ENCODE measurements at places on chromosomes 13 and 19. TPM values are rescaled to one million over a fixed set of nuclear protein-coding genes. Genes with fewer than 3 reads are reported as not detected.

The TSEN34 gene
- total RNA-seq: 37.0 TPM

The TNNI3 gene
- total RNA-seq: 4,003 TPM

The FCER2 gene
- total RNA-seq: not detected

GRCh38 chr19:13781547-13781946 lies 7.3 kb downstream of the C19orf53 start:
- peaks cover 23% of the 10 kb centered on the region for H3K4me1 ChIP-seq
- H3K4me3 ChIP-seq: no peak overlapping the region
- peak; percentile 93 for DNase-seq
- peak overlapping the region; percentile 71 for H3K27ac ChIP-seq
- no peaks in the 10 kb centered on the region for H3K27me3 ChIP-seq

GRCh38 chr13:40315416-40316064 lies 350.9 kb downstream of the FOXO1 start:
- H3K27ac ChIP-seq: no peak overlapping the region
- no peaks in the 10 kb centered on the region for H3K27me3 ChIP-seq
- no peaks in the 10 kb centered on the region for H3K4me1 ChIP-seq
- DNase-seq: no peak
- H3K4me3 ChIP-seq: no peak overlapping the region
- no peaks in the 10 kb centered on the region for H3K36me3 ChIP-seq

DNA sequence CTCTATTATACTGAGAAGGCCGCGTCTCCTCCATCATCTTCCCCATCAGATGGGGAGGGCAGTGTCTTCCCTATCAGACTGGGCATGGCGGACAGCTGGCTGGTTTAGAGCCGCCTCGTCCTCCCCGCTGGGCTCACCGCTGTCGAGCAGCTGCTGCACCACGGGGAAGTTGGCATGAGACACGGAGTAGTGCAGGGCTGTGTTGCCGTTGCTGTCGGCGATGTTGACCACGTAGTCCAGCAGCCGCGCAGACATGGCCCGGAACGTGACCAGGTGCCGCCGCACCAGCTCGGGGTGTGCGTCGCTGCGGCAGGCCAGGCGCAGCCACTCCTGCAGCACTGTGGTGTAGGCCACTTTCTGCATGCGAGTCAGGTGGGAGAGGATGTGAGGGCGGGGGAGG lies 18.8 kb upstream of the SPC24 start:
- H3K27ac ChIP-seq: no peak overlapping the region
- H3K4me1 ChIP-seq: no peaks in the 10 kb centered on the region
- H3K36me3 ChIP-seq: peaks cover 98% of the 10 kb centered on the region
- no peaks in the 10 kb centered on the region for H3K27me3 ChIP-seq

- no peaks in the 10 kb centered on the region for H3K27me3 ChIP-seq
- H3K4me3 ChIP-seq: no peak overlapping the region
- no peak for DNase-seq
- H3K4me1 ChIP-seq: no peaks in the 10 kb centered on the region
- no peaks in the 10 kb centered on the region for H3K36me3 ChIP-seq
These were observed 653.1 kb downstream of the LIG4 start for GRCh38 chr13:107562203-107562602.

DNA sequence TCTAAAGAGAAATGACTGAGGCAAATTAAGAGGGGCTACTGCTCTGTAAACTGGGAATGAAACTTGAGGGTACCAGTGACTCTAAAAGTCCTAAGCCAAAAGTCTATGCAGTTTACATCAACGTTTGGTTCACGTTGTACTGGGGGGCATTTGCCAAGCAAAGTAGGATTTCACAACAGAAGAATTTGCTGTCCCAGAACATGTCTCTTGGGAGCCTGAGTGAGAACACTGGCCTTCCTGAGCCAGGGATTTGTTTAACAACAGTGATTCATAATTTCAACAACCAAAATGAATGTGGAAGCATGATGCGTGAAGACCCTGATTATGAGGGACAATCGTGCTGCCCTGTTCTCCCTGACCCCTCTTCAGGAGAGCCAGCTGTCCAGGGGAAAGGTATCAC lies 178.0 kb downstream of the OXGR1 start:
- H3K4me3 ChIP-seq: no peak overlapping the region
- no peaks in the 10 kb centered on the region for H3K4me1 ChIP-seq
- DNase-seq: peak; percentile 81
- peak overlapping the region; percentile 43 for H3K27ac ChIP-seq
- H3K36me3 ChIP-seq: no peaks in the 10 kb centered on the region
- H3K27me3 ChIP-seq: no peaks in the 10 kb centered on the region

- peaks cover 30% of the 10 kb centered on the region for H3K36me3 ChIP-seq
- H3K27ac ChIP-seq: no peak overlapping the region
- H3K27me3 ChIP-seq: no peaks in the 10 kb centered on the region
- H3K4me1 ChIP-seq: no peaks in the 10 kb centered on the region
These were observed 39.9 kb downstream of the TMTC4 start for GRCh38 chr13:100634696-100635095.

DNA sequence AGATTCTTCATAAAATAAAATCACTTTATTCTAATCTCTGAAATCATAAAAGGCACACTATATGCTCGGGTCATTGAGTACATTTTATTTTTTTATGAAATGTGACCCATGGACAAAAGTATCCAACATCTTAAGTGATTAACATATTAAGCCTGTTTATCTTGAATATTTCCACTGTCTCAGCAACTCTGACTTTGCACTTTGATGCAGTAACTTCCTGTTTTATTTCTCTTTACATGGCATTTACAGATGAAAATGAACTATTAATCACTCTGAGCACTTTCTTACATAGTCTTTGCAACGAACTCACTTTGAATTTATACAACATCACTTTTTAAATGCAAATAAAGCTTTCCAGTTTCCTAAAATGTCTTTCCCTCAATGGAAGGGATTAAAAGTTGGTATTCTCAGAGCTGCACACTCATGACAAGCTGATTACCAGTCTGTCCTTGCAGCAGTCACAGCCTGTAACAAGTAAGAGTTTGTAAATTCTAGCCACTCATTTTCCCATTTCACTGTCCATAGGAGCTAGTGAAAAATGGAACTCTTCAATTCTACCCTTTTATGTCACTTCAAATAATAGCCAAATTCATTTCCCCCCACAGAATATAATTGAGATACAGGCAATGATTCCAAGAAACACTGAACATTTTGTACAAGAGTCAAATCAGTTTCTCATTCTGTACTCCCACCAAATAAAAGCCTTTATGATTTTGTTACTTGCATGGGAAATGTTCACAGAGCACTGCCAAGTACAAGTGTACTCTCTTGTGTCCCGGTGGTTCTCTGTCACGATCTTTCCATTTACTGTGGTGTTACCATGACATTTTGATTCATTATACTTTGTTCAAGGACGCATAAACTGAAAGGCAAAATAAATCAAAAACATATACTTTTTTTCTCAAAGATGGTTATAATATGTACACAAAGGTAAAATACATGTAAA lies 1968.9 kb downstream of the PCDH9 start:
- no peaks in the 10 kb centered on the region for H3K4me1 ChIP-seq
- H3K36me3 ChIP-seq: no peaks in the 10 kb centered on the region
- DNase-seq: no peak
- H3K27me3 ChIP-seq: no peaks in the 10 kb centered on the region
- no peak overlapping the region for H3K4me3 ChIP-seq
- H3K27ac ChIP-seq: no peak overlapping the region

- peaks cover 32% of the 10 kb centered on the region for H3K4me1 ChIP-seq
- H3K27ac ChIP-seq: peak overlapping the region; percentile 95
- H3K36me3 ChIP-seq: peaks cover 29% of the 10 kb centered on the region
- DNase-seq: no peak
- H3K4me3 ChIP-seq: peak overlapping the region; percentile 66
- H3K27me3 ChIP-seq: no peaks in the 10 kb centered on the region
These were observed 1.4 kb downstream of the PLIN4 start for GRCh38 chr19:4516939-4517300.

- H3K27me3 ChIP-seq: no peaks in the 10 kb centered on the region
- H3K36me3 ChIP-seq: no peaks in the 10 kb centered on the region
- H3K4me3 ChIP-seq: no peak overlapping the region
- no peak for DNase-seq
These were observed 103.7 kb downstream of the MYO16 start for GRCh38 chr13:108733022-108733560.

DNA sequence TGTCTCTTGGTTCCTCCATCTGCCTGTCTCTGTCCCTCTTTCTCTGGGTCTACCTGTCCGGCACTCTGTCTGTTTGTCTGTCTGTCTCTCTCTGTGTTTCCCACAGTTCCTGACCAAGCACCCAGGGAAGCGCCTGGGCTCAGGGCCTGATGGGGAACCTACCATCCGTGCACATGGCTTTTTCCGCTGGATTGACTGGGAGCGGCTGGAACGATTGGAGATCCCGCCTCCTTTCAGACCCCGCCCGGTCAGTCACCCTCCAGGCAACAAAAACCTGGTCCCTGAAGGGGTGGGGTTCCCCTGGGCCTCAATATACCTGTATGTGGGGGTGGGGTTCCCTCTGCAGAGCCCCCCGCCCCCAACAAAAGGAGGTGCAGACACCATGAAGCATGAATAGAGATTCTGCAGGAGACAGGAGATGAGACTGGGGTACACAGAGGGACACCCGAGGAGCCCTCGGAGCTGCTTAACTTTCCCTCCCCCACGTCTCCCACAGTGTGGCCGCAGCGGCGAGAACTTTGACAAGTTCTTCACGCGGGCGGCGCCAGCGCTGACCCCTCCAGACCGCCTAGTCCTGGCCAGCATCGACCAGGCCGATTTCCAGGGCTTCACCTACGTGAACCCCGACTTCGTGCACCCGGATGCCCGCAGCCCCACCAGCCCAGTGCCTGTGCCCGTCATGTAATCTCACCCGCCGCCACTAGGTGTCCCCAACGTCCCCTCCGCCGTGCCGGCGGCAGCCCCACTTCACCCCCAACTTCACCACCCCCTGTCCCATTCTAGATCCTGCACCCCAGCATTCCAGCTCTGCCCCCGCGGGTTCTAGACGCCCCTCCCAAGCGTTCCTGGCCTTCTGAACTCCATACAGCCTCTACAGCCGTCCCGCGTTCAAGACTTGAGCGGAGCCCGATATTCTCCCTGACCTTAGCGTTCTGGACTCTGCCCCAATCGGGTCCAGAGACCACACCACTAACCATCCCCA lies 2.6 kb upstream of the CACNG7 start:
- DNase-seq: no peak
- no peaks in the 10 kb centered on the region for H3K4me1 ChIP-seq
- no peak overlapping the region for H3K4me3 ChIP-seq
- H3K36me3 ChIP-seq: no peaks in the 10 kb centered on the region
- H3K27me3 ChIP-seq: peaks cover 20% of the 10 kb centered on the region

DNA sequence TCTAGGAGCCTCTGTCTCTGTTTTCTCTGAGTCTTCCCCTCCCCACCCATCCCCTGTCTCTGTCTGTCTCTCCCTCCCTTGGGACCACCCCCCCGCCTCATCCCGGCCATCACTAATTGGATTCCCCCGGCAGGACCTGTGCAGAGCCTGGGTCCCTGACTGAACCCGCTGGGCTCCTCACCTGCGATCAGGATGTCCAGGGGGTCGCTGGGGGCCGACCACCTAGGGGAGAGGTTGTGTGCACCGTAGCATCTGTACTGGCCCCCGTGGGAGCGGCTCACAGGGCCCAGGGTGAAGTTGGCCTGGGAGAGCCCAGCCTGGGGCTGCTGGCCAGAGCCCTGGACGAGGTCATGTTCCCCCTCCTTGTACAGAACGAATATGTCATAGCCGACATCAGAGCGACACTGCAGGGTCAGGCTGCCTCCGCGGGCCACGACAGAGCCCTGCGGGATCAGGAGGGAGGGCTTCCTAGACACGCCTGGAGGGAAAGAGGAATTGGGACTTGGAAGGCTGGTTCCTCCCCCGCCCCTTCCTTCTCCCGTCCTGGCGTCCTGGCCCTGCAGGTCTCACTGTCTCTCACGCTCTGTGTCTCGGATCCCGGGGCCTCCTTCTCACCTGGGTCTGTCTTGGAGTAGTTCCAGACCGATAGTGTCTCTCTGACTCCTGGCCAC lies 1.8 kb downstream of the LILRB5 start:
- no peak overlapping the region for H3K4me3 ChIP-seq
- H3K27ac ChIP-seq: no peak overlapping the region
- peak; percentile 57 for DNase-seq
- H3K4me1 ChIP-seq: no peaks in the 10 kb centered on the region
- H3K36me3 ChIP-seq: no peaks in the 10 kb centered on the region

DNA sequence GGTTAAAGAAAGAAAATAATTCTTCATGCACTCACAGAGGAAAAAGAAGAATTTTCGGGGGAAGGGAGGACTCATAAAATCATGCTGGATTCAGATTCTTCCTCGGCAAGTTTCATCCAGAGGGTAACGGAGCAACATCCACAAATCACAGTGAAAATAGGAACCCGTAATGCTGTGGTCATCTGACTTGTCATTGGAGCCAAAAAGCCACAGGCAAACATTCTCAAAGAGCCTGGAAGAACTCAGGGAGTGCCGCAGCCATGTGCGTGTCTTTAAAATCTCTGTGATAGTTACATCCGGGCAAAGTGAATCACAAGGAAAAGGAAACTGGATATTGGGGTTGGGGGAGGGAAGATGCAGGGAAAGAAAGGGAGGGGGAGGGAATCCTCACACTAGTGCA lies 33.0 kb upstream of the VSTM2B start:
- H3K27me3 ChIP-seq: no peaks in the 10 kb centered on the region
- no peaks in the 10 kb centered on the region for H3K36me3 ChIP-seq
- H3K4me3 ChIP-seq: no peak overlapping the region
- no peak overlapping the region for H3K27ac ChIP-seq
- no peaks in the 10 kb centered on the region for H3K4me1 ChIP-seq
- no peak for DNase-seq

DNA sequence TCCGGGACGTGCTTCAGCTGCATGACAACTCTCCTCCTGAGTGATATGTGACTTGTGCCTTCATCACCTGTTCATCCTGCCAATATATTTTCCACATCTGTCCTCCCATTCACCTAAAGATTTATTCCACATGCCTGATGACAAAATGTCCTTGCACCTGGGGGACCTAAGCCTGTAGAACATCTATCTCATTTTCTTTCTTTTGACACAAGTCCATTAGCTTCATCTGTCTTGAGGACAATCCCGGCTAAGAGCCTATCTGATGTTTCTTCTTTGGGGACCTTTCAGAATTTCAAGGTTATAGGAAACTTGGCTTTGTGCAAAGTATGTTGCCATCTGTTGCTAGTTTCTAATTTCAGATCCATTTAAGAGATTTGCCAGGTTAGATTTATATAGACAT lies 41.1 kb downstream of the ITGBL1 start:
- H3K27ac ChIP-seq: no peak overlapping the region
- H3K27me3 ChIP-seq: no peaks in the 10 kb centered on the region
- DNase-seq: no peak
- H3K36me3 ChIP-seq: no peaks in the 10 kb centered on the region
- no peaks in the 10 kb centered on the region for H3K4me1 ChIP-seq

DNA sequence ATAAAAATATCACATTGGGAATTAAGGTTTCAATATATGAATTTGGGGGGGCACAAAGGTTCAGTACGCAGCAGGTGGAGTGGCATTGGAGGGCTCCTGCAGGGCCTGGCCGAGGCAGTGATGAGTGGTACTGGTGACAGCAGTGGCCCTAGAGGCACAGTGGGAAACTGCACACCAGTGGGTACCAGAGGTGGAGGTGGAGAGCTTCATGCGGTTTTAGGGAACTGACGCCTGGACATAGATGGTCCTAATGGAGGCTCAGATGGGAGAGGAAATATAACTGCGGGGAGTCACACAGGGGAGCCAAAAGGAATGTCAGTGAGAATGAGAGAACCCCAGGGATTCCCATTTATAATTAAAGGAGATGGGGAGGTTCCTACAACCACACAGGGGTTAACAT lies 156.2 kb downstream of the COG6 start:
- H3K4me3 ChIP-seq: no peak overlapping the region
- no peaks in the 10 kb centered on the region for H3K36me3 ChIP-seq
- H3K27me3 ChIP-seq: no peaks in the 10 kb centered on the region
- no peak for DNase-seq

Data from right atrium auricular region (tissue), 2 donors.